HS-5 (cell line): ENCODE measurements at places on chromosomes 1 and 21.

DNA sequence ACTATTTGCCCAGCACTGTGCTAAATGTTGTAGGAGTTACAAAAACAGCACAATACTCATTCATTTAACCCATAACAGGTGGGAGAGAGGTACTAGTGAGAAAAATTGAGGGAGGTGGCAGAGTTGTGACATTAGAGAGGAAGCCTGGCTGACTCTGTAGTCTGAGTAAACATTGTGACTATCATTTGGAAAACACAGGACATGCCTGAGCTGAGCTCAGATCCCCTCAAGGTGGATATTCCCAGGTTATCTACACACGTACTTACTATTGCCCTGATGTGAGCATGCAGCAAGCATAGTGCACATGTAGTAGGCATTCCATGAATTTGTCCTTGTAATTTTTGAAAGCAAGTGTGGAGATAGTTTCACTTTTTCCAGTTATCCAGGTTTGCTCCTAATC lies 10.9 kb downstream of the CAMK1G start:
- DNase-seq, result no peak

- no peak for DNase-seq
These were observed 33.8 kb upstream of the FCRL3 start for GRCh38 chr1:157734321-157734720.

GRCh38 chr1:202821467-202821866 lies 10.7 kb downstream of the PCAT6 start:
- no peak for DNase-seq

DNA sequence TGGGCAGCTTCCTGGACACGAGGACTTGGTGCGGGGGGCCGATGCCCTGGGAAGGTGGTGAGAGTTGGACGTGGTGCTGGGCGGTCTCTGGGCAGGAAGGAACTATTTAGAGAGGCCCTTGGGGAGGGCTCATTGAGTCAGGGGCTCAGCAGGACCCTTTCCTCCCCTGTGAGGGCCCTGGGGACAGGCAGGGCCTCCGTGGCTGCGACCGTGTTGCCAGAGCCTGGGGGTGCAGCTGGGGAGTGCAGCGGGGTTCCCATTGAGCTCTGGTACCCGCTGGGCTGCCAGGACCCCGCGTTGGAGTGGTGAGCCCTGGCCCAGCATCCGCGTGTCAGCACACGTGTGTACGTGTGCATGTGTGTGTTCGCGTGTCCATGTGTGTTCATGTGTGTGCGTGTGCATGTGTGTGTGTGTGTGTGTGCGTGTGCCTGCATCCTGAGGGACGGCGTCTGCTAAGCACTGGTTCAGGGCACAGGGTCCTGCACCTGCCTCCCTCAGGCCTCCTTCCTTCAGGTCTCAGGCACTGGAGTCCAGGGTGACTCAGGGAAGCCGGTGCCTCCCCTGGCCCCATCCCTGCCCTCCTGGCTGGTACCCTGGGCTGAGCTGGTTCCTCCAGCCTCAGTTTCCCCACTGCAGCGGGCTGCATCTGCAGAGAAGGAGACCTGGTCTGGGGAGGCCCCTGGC lies 10.7 kb downstream of the RNF223 start:
- no peak for DNase-seq

DNA sequence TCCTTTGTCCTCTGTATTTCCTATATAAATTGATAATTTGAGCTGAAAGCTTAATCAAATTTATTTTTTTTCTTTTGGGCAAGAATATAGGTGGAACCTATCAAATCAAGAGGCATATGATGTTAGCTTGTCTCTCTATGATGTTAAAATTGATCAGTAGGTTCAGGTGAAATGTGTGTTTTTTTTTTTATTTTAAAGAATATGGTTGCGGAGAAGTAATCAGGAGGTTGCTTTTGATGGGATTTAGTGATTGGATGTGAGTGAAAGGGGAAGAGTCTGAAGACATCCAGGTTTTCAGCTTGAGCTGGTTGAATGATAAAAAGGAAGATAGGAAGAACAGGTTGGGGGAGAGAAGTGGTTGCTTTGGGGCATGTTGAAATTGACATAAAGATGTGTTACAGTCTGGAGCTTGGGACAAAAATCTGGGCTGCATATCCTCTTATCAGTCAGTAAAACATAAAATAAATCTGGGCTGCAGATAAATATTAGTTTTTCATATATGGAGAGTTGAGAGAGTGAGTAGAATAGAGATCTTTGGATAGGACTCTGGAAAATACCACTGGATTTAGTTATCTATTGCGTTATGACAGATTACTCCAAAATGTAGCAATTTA lies 5.1 kb downstream of the OSBPL9 start:
- no peak for DNase-seq

GRCh38 chr1:13700521-13701270 lies 708 bp downstream of the PRDM2 start:
- peak; percentile 22 for DNase-seq

- no peak for DNase-seq
These were observed 15.7 kb upstream of the ZBTB18 start for GRCh38 chr1:244035358-244035757.

DNA sequence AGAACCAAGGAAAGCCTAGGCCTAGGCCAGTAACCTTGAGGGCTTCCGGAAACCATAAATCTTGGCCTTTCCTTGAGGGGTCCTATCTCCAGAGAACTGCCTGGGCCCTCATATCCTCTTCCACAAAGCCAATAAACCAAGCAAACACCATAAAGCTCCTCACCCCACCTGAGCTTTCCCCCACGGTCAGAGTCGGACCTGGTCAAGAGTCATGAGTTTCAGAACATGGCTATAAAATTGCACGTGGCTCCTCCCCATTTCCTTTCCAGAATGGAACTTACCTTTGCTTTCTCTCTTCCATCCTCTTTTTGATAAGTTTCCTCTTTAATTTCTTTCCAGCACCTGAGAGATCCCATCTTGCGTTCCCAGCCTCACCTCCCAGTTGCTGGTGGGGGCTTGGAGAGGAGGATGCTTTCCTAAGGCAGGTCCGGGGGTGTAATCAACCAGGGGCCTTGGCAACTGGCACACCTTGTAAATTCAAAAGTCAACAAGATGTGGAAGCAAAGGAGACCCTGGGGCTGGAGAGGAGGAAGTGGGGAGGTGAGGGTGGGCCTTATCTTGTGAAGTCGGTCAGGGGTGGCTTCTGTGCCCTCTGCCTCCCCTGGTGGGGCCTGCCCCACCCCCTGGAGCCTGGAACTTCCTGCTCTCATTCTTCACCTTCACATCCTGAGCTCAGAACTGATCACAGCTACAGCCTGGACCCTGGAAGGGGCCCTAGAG lies 259.9 kb downstream of the FOXD2 start:
- DNase-seq, result no peak

GRCh38 chr1:59285691-59286090 lies 11.2 kb upstream of the FGGY start:
- DNase-seq, result no peak

GRCh38 chr1:117664314-117664713 lies 58.5 kb downstream of the TENT5C start:
- DNase-seq, result no peak

DNA sequence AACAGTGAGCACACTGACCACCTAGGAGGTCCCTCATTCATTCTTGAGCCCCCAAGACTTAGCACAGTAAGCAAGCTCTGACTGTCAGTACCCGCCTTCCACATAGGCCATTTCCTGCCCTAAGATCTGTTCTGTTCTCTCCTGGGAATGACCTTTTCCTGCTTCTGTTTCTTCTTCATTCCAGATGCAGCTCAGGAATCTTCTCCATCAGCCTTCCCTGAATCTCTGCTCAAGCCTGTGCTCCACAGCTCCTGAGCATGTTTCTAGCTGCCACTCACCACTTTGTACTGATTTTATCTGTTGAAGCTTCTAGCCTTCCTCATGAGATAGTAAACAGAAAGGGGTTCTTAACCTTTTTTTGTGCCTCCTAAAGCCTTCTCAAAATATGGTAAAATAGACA lies 56.6 kb downstream of the ZNF281 start:
- DNase-seq, result no peak

DNA sequence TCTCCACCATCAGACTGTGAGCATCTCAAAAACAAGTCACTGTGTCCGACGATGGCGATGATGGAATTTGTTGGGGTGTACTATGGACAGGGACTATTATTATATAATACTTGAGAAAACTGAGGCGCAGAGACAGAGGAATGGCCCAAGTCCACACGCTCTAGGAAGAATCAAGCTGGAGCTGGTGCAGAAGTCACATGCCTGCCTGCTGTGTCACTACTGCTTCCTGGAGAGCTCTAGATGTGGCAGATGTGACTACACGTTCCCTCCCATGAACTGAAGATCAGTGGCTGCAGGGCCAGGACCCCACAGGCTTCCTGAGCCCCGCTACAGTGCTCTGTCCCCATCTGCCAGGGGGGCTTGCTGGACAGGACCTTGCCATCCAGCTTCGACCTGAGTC lies 56.9 kb downstream of the TRABD2B start:
- no peak for DNase-seq

DNA sequence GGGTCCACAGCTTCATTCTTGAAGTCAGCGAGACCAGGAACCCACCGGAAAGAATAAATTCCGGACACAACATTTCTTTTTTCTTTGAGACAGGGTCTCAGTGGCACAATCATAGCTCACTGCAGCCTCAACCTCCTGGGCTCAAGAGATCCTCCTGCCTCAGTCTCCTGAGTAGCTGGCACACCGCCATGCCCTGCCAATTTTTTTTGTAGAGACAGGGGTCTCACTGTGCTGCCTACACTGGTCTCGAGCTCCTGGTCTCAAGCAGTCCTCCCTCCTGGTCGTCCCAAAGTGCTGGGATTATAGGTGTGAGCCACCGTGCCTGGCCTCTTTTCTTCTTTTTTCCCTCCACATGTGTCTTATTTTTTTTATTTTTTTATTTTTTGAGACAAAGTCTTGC lies 20.6 kb upstream of the ENO1 start:
- no peak for DNase-seq

DNA sequence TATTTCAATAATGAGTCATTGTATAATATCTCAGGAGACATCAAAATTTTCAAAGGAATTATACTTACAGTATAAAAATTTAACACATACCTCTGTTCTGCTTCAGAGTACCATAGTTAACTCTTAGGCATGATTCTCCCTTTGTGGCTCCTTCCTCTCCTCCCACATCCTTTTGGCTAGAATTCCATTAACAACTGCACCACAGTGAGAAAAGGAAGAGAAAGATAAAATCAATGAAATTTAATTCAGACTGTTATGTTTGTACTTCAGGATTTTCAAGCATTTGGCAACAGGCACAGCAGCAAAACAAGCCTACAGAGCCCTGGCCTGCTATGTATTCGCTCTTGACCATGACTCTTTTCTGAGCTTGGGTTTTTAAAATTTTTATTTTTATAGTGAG lies 57.2 kb upstream of the SGIP1 start:
- DNase-seq, result no peak

GRCh38 chr1:146049436-146049835 lies 27.9 kb upstream of the HJV start:
- DNase-seq, result no peak

DNA sequence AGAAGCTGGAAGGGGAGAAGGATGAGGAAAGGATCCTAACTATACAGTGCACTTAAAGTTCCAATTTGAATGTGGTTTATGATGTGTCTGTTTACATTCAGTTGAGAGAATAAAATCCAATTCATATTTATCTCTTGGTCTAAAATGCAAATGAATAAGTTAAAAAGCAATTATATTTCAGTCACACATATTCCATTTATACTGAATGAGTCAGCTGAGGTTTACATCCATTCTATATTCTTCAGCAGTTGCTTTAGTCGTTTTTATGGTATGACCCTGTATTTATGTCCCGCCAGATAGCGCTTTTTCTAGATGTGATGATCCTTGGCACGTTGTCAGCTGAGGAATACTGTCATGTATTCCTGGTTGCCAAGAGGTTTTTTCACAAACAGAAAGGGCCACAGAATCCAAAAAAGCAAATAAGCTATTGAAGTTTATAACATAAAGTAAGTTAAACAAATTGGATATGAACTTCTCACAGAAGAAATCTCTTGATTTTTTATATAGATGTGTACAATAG lies 866.2 kb downstream of the NCAM2 start:
- no peak for DNase-seq

DNA sequence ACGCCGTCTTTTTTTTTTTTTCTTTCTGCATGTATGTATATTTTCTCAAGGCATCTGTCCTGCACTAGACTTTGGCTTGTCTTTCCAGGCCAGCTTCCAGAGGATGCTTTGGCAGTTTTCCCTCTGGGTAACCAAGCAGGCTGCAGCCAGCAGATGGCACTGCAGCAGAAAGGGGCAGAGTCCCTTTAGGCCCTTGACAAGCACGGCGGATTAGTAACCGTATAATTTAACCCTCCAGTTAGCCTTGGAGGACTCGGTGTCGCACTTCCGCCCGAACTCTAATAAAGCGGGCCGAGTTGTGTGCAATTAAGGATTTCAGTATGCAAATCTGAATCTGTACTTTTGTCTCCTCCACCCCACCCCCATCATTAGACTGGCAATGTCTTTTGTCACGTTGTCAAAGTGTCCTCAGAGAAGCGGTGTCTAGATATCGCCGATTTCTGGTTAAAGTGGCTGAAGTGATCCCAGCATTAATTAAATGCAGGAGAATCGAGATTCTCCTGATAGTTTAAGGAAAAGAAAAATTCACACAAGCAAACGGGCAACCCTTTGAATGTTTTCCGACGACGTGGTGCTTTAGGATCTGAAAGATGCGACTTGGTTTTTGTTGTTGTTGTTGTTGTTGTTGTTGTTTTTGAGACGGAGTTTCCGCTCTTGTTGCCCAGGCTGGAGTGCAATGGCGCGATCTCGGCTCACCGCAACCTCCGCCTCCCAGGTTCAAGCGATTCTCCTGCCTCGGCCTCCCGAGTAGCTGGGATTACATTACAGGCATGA lies 1.1 kb upstream of the TMEM167B start:
- no peak for DNase-seq

DNA sequence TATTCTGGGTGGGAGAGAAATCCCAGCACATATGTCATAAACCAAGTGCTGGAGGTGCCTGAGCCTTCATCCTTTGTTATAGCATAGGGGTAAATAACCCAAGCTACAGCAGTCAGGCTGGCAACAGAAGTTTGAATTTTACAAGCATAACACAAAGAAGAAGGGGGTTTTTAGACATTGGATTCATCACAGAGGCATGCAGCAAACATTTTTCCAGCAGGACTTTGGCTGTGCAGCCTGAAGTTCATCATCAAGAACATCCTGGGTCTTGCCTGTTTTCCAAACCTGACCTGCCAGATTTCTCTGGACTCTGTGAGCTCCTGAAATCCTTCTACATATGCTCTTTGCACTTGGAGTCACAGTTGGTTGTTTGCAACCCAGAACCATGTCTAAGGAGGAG lies 16.2 kb downstream of the PTGER3 start:
- DNase-seq, result no peak
